ENCODE measurements at places on chromosomes 6 and 20.
A peak's percentile ranks its signal among the peaks of the same experiment; 100 is the strongest.

GRCh38 chr6:125959041-125959440, 2.5 kb downstream of the HINT3 start:
- DNase-seq, result no peak

DNA sequence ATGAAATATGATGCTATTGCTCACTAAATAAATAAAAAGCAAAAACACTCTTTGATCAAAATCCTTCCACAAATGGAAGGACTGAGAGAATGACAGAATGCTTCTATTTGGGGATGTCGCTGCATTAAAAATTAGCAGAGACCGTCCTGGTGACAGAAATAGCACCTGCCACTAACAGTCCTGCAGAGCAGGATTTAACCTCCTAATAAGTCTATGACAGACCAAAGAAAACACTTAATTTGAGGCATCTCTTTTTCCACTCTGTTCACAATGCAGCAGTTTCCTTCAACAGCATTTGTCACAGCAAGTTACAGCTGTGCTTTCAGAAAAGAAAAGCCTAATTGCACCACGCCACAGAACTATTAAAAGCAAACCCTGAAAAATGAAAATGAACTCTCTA, 140.6 kb upstream of the BEND6 start:
- DNase-seq, result no peak

- DNase-seq, result no peak
Observed at GRCh38 chr6:125524356-125524755, 222.6 kb upstream of the HDDC2 start.

DNA sequence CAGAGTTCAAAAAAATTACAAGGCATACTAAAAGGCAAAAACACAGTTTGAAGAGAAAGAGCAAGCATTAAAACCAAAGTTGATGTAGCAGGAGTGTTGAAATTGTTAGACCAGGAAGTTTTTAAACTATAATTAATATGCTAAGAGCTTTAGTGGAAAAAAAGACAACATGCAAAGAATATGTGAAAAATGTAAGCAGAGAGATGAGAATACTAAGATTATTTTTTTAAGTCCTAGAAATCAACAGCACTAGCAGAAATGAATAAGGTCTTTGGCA, 192.6 kb downstream of the ERMARD start:
- DNase-seq, result no peak

GRCh38 chr6:130848945-130849344, 21.7 kb downstream of the SMLR1 start:
- DNase-seq, result peak; percentile 32

DNA sequence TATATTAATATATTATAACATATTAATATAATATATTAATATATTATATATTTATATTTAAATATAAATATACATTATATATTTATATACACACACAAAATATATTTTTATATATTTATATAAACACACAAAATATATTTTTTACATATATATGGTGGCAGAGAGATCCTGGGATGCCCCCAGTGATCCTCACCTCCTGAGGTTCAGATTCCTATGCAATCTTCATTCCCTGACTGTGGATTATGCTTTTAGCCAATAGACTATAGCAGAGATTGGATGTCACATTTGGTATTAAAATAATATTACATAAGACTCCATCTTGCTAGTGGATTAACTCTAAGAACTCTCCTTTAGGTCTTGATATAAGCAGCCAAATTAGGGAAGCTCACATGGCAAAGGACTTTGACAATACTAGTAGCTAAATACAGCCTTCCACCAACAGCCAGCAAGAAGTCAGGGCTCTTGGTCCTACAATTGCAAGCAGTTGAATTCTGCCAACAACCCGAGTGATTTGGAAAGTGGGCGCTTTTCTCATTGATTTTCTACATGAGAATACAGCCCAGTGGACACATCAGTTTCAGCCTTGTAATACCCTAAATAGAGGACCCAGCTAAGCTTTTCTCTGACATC, 681.0 kb downstream of the C6orf118 start:
- no peak for DNase-seq

DNA sequence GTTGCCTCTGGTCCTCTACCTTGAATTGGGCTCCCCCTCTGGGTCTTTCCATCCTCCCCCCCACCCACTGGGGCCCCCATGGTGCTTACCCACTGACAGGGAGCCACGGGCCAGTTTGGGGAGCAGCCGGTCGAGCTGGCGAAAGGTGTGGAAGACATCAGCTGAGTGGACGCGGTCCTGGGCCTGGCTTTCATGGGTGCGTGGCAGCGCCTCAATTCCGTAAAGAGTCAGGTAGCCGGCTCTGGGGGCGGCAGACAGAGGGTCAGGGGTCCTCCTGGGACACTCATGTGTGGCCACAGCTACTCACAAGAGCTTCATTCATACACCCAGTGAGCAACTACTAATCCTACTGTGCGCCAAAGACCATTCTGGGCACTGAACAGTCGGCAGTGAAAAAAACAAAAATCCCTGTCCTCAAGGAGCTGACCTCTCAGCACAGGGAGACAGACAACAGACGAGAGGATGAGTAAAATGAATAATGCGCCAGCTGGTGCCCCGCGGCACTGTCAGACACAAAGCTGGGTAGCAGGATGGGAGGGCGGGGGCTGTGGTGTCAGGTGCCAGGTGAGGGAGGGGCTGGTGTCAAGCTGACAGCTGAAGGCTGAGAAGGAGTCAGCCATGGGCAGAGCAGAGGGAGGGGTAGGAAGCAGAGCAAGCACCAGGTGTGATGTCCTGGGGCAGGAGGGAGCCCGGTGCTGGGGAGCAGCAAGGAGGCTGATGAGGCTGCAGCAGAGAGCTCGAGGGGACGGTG, 28.3 kb downstream of the PTGIS start:
- DNase-seq, result no peak

DNA sequence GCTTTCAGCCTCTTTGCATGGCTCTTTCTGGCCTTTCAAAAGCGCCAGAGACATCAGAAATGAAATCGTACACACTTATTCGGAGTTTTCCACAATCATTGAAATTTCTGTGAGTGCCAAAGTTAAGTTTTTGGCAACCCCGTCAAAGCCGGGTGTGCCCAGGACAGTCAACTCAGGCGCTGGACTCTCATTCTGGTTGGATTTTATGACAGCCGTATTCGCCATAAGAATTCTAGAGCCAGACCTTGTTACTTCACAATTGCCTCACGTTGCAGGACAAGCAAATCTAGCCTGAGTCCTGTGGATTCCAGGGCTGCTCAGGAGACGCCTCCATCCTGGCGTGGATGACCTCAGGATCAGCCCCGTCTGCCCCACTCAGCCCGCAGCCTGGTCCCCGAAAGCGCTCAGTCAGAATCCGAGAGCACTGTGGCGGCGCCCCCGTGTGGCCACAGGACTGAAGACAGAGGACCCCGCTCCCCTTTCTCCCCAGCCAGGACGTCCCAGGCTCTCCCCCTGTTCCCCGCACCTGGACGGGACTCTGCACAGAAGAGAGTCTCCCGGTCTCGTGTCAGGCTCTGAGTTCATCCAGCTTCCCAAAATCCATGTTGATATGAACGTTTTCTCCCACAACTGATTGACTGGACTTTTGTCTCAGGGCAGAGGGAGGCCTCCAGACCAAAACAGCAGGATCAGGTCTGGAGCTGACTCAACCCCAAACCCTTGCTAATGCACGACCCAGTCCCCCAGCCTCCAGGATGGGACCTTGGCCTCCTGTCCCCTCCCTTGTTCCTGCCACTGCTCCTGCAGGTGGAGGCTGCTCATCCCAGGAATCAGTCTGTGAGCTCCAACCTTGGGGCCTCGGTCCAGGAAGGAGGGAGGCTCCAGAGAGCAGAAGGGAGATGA, 38.2 kb downstream of the MICA start:
- peak; percentile 75 for DNase-seq

DNA sequence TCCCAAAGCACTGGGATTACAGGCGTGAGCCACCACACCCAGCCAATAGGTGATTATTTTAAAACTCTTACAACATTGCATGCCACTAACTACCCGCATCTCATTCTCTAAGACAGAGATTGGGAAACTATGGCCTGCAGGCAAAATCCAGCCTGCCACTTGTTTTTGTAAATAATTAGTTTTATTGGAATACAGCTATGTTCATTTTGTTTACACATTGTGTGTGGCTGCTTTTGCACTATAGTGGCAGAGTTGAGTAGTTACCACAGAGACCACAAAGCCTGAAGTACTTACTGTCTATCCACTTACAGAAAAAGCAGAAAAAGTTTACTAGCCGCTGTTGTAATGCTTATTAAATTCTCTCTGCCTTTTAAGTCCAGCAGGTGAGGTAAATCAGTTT, 16.4 kb upstream of the PKIG start:
- peak; percentile 24 for DNase-seq

- no peak for DNase-seq
Observed at GRCh38 chr6:125926711-125927110, 29.9 kb upstream of the HINT3 start.

- DNase-seq, result no peak
Observed at GRCh38 chr6:72535124-72535523, 86.7 kb upstream of the KCNQ5 start.

All from EL (cell line).